Midbrain (tissue), 1 donor: ENCODE measurements at places on chromosomes 11 and 22.
A peak's percentile ranks its signal among the peaks of the same experiment; 100 is the strongest.

DNA sequence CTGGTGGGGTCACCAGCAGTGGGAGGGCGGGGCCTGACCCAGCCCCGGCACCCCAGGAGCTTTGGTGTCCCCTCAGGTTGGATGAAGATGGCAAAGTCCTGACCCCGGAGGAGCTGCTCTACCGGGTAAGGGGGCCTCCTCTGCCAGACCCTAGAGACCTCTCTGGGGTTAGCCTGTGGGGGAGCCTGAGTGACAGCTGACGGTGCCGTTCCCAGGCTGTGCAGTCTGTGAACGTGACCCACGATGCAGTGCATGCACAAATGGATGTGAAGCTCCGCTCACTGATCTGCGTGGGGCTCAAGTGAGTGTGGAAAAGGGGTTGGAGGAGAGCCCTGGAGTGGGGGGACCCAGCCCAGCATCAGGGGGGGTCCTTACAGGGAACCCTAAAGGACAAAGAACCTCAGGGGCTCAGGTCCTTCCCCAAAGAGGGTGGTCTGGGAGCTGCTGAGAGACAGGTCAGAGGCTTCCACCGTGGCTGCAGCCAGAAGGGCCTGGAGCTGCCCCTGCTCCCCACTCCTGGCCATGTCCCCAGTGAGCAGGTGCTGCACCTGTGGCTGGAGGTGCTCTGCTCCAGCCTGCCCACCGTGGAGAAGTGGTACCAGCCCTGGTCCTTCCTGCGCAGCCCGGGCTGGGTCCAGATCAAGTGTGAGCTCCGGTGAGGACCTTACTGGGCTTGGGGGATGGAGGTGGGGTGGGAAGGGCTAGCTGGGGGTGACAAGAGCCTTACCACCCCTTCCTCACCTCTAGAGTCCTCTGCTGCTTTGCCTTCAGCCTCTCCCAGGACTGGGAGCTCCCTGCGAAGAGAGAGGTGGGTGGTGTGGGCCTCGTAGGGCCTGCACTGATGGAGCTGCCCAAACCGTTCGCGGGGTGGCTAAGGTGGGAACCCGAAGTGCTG, 38.6 kb downstream of the SGSM3 start:
- DNase-seq = no peak

GRCh38 chr11:78961937-78962701, 387.5 kb upstream of the NARS2 start:
- DNase-seq = peak; percentile 53

DNA sequence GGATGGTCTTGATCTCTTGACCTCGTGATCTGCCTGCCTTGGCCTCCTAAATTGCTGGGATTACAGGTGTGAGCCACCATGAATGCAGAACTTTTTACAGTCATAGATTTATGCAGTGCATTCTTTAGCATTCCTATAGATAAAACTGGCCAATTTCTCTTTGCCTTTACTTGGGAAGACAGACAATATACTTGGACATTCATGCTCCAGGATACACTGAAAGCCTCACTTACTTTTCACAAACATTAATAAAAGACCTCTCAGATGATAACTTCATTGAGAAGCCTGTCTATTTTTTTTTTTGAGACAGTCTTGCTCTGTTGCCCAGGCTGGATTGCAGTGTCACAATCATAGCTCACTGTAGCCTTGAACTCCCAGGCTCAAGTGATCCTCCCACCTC, 12.3 kb upstream of the CLTCL1 start:
- no peak for DNase-seq

- DNase-seq = peak; percentile 77
Observed at GRCh38 chr11:121656328-121657090, 203.7 kb upstream of the SORL1-AS1 start.

- DNase-seq = peak; percentile 41
Observed at GRCh38 chr11:116499396-116500003, 273.3 kb downstream of the BUD13 start.

DNA sequence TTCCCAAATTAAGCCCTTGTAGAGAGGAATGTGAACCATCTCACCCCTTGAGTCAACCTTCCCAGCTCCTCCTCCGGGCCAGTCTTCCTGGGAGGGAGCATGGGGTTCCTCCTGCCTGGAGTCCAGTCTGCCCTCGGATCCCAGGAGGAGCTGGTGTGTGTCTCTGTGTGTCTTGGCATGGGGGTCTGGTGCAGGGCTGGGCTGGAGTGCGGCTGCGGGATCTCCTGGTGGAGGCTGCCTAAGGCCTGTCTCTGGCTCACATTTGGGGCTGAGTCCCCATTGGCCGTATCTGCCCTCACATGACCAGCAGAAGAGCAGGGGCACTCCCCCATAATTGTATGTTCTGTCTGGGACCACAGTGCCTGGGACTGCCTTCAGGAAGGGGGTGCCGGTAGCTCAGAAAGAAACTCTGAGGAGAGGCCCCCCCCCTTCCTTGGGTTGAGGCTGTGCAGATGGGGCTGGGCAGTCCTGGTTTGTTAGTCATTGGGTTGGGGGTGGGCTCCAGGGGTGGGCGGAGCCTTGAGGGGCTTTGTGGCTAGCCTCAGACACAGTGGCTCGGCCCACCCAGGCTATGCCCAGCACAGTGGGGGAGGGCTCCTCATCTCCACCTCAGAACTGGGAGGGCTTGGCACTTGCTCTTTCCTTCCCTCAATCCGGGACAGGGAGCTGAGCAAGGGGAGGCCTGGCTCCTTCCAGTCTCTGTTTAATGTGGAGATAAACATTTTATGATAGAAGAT, 2.9 kb downstream of the C1QTNF5 start:
- DNase-seq = no peak

GRCh38 chr11:64316672-64317324, 561 bp downstream of the TRMT112 start:
- no peak for DNase-seq

- DNase-seq = no peak
Observed at GRCh38 chr11:3986301-3986700, 108.3 kb upstream of the RRM1 start.

DNA sequence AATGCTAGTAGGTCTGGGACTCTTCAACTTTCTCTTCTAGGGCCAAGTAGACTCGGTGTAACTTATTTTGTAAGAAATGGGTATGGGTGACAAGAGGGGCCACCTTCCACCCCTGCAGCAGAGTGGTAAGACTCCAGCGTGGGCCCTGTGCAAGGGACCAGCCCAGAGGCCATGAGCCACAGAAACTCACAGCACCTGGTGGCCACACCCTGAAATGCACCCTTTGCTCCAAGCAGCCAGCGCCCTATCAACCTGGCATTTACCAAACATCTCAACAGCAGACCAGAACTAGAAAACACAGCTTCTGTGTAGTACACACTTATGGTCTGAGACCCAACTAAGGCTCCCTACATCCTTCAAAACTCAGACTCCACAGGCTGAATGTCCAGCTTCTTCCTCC, 5.7 kb downstream of the CDCA5 start:
- DNase-seq = no peak

DNA sequence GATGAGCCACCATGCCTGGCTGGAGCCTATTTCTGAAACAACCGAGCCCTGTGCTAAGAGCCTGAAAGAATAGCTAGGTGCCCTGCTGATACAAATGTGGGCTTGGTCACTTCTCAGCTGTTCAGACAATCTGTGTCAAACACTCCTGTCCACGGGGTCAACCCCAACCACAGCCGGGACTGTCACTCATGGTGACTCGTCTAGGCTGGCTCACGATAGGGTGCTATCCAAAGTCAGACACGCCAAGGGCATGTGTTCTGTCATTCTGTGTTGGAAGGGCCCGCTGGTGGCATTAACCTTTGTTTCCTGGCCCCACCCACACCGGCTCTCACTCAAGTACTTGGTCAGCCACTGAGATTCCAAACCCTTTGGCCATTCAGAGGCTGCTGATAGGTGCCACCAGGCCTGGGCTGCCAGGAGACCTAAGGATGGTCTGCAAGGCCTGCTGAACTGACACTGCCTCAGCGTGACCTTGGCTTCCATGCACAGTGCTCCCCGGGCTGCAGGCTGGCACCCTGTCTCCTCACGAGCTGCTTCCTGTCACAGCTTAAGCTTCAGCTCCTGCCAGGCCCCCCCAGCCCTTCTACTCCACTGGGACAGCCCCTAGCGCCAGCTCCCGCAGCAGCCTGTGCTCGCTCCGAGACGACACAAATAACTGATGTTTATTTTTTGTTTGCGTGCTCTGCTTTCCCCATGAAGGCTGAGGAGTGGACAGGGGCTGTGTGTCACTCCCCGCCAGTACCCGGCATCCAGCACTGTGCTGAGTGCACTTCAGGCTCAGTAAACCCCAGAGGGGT, 14.2 kb upstream of the CDC42BPG start:
- DNase-seq = no peak

DNA sequence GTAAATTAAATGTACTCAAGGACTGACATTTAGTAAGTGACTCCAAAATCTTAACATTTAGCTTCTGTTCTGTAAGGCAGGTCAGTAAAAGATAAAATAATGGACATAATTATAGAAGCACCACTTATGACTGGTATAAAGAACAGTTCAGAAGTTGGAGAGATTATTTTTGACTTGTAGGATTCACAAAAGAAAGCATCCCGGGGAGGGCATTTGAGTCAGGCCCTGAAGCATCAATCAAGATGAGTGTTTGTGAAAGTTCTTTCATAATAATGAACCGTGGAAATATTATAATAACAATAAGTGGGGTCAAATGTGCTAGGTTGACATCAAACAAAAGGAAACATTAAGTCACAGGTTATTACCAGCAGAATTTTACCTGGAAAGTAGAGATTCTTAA, 201.9 kb downstream of the DDX10 start:
- no peak for DNase-seq

- no peak for DNase-seq
Observed at GRCh38 chr11:19555266-19555665, 157.4 kb upstream of the NAV2 start.

- DNase-seq = no peak
Observed at GRCh38 chr11:61911128-61911700, 6.2 kb downstream of the RAB3IL1 start.

DNA sequence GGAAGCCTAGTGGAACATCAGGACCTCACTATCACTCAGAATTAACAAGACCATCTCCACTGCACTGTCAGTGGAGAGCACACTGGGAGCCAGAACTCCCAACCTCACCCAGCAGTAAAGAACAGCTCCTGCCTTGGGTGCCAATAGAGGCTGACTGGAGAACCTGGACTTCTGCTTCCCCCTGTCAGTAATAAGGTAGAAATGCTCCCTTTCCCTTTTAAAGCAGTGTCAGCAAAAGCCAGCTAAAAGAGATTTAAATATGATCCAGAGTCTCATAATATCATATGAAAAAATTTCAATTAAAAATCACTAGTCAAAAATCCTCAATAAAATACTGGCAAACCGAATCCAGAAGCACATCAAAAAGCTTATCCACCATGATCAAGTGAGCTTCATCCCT, 82.8 kb downstream of the SPATA19 start:
- no peak for DNase-seq

- no peak for DNase-seq
Observed at GRCh38 chr11:67302571-67303131, 679 bp upstream of the SSH3 start.

- no peak for DNase-seq
Observed at GRCh38 chr11:76653674-76654284, 16.8 kb downstream of the LRRC32 start.

GRCh38 chr11:94128291-94128745, 323 bp upstream of the PANX1 start:
- no peak for DNase-seq

DNA sequence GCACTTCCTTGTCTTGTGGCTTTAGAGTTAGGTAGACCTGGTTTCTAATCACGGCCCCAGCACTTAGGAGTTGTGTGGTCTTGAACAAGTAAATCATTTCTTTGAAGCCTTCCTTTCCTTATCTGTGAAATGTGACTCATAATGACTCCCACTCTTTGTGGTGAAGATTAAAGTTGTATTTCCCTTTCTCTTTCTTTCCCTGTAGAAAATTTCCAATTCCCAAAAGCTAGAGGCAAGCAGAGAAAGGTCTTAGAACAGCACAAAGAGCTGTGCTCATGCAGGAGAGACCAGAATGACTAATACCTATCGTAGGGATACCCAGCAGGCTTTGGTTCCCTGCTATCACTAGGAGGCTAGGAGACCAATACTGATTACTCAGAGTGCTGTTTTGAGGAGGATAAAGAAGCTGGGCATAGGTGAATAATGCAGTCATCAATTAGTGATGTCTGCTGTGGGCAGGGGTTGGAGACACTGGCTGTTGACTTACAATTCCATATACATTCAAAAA, 270.7 kb upstream of the SYN3 start:
- no peak for DNase-seq
